ENCODE measurements at places on chromosomes 3 and 15.

DNA sequence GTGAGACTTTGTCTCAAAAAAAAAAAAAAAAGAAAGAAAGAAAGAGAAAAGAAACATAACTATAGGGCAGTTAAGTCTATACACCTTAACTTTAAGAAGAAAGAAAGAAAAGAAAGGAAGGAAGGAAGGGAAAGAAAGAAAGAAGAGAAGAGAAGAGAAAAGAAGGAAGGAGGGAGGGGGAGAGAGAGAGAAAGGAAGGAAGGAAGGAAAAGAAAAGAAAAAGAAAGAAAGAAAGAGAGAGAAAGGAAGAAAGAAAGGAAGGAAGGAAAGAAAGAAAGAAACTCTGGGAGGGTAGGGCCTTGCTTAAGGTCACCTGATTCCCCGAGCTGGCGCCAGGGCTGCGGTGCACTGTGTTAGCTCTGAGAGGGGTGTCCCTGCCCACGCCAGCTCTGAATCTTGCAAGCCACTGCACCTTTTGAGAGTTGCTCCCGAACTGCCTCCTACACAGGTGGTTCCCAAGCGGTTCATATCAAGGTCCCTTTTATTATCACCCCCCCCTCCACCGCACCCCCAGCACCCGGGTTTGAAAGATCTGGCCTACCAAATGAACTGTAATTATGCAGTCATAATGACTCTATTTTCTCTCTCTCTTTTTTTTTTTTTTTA is 39.2 kb upstream of the VPS8 start:
- DNase-seq, result no peak

GRCh38 chr3:57971975-57972374 is 36.2 kb upstream of the FLNB start:
- no peak for DNase-seq

GRCh38 chr3:96831175-96831574 is 16.8 kb downstream of the EPHA6 start:
- DNase-seq, result peak; percentile 63

GRCh38 chr15:38217191-38217595 is 35.4 kb upstream of the SPRED1 start:
- DNase-seq, result no peak

GRCh38 chr3:52763466-52763865 is 7.3 kb downstream of the NEK4 start:
- no peak for DNase-seq

DNA sequence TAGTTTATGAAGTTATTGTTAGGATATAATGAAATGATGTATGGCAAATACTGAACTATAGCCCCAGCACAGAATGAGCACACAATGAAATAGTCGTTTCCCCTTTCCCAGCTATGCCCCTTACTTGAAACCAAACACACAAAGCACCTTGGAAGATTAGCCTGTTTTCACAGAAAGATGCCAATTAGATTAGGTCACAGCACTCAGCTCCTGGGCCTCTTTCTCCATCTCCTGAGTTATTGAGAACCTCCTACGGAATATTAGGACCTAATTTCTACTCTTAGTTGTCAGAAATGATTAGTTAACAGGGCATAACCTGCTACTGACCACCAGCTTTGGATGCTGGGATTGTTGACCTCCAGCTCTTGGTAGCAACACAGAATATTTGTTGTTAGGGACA is 269.4 kb upstream of the ROPN1 start:
- no peak for DNase-seq

DNA sequence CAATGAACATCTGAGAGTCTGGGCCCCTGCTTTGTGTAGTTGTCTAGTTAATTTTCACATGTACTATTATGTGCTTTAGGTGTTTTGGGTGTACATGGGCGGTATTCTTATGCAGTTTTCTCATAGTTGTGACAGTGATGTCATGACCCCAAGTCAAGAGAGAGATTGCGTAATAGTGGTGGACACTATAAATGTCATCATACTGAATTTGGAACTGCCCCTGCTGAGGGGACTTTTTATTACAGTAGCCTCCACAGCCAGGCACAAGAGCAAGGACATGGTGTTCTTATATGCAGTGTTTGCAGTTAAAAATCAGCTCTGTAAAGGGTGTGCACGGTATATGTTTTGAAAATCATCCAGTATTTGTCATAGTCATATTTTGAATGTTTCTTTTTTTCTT is 29.5 kb downstream of the ABHD2 start:
- DNase-seq, result no peak

- no peak for DNase-seq
Measured at GRCh38 chr3:112633757-112634156, 7.2 kb downstream of the CCDC80 start.
